ENCODE measurements at places on chromosomes 7 and 10.

- no peak for DNase-seq
Observed at GRCh38 chr7:11818281-11818680, 13.7 kb downstream of the THSD7A start.

DNA sequence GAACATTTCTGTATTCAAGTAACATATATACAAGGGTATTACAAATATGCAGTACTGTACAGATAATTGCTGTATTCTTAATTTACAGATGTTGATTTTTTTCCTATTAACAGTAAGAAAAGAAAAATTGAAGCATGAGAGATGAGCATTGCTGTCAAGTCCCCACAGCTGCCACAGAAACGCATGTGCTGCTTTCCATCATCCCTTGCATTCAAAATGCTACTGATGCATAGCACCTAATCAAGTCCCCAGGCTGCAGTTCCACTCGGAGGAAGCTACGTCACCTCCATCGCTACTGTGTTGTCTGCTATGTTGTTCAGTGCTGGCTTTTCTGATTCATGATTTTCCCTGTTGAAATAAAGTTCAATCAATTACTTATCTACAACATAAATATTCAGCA is 78.2 kb downstream of the EPC1 start:
- no peak for DNase-seq

DNA sequence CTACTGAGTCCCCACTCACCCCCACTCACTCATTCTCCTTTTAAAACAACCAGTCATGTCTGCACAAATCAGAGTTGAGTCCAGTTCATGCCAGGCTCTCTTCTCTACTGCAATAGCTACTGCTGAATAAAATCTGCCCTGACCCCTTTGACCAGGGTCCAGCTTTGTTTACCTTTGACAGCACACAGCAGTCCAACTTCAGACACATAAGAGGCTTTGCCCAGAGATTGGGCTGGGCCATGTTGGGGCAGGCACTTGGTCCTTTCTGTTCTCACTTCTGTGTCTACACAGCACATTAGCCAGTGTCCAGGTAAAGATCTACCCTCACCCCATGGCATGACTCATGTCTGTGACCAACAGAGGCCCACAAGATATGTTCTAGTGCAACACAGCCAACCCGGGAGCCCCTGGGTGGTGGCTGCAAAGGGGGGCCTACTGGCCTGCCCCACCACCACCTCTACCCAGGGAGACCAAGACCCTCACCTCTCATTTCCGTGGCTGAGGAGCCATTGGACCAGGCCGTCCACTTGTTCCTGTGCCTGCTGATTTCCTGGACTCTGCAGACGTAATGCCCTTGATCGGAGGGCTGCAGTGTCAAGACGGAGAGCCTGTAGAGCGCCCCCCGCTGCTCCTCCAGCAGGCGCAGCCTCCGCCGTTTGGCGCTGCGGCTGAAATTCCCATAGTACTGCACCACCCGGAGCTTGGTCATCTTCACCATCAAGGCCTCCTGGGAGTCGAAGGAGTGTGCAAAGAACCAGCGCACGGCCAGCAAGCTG is 8.0 kb downstream of the VSTM4 start:
- no peak for DNase-seq

- no peak for DNase-seq
Observed at GRCh38 chr7:45711161-45711490, 137.0 kb downstream of the ADCY1 start.

- peak; percentile 79 for DNase-seq
Observed at GRCh38 chr7:129635300-129636029, 23.9 kb downstream of the NRF1 start.

DNA sequence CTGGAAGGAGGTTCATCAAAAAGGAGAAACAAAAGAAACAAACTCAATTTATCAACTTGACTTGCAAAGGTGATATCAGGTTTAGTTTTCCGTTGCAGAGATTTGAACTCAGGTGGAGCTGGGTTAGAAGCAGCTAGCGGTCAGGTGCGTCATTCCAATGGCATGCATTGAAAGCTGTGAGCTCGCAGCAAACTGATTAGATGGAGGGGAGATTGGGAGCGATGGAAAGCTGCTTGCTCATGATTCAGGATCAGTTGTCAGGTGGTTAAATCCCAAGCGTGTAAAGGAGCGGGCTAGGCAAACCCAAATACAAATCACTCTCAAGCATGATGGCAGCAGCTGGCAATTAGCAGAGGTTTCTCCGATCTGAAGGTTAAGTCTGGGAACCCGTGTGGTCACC is 49.3 kb upstream of the AFAP1L2 start:
- DNase-seq = no peak

GRCh38 chr10:94206176-94206575 is 156.6 kb downstream of the NOC3L start:
- no peak for DNase-seq

DNA sequence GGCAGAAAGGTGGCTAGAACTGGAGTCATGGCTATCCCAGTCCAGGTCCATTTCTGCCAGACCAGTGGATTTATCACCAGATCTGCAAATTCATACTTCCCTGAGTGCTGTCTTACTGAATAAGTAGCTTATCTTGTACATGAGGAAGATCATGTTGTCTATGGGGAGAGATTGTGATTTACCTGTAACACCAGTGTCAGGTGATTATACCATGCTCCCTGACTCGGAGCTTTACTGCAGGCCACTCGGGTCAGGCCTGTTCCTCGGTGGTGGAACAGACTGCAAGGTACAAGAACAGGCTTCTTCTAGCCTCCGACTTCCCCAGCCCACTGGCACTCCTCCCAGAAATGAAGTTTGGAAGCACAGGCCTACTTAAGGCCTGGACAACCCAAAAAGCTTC is 42.6 kb upstream of the DLG5 start:
- DNase-seq = no peak

DNA sequence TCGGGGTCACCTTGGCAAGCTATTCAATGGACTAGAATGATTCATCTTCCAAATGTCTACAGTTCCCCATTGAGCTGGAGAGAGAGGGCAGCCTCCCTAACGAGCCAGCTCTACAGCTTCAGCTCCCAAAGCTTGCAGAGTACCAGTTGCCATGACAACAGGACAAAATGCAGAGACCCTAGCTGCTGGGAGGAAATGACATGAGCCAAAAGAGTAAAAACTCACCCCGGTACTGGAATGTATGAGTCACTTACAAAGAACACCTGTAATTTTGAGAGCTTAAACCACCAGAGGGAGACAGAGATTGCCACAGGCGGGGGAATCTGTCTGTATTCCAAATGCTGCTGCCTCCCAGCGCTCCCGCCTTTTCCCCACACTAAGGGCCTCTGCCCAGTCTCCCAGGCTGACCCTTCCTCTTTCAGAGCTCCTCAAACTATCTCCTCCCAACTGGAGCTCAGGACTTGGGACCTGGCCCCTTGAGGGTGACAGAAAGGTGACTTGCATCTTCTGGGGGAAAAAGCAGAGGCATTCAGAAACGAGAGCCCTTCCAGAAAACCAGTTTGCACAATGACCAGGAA is 95.5 kb downstream of the CUL2 start:
- peak; percentile 62 for DNase-seq

GRCh38 chr10:36358736-36359135 is 716.6 kb upstream of the FZD8 start:
- DNase-seq = no peak

DNA sequence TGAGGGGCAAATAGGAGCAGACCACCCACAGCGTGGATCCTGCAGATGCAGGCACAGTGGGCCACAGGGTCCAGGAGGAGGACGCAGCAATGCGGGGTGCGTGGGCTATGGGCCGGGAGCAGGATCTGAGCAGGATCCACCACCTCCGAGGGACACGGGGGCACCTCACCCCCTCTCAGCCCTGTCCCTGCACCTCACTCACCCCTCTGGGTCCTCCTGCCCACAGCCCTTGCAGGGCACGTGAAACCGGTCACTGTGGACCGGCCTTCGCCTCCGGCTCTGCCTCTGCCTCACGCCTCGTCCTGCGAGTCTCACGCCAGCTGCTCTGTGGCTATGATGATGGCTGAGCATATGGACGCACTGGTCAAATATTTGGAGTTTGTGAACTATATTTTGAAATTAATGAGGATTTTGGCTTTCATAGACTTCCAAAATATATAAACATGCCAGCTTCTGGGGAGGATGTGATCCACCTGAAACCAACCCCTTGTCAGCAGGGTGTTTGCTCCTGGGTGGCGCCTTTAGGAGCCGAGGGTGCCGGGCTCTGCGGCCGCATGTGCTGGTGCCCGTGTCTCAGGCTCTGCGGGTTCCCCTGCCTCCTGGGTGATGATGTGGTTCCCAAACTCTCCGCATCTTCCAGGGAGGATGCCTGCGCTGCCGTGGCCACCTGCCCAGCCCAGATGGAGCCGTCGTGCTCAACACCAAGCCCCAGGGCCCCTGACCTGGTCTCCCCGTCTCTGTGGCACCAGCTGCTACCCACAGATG is 11.3 kb upstream of the ADGRA1 start:
- DNase-seq = no peak

DNA sequence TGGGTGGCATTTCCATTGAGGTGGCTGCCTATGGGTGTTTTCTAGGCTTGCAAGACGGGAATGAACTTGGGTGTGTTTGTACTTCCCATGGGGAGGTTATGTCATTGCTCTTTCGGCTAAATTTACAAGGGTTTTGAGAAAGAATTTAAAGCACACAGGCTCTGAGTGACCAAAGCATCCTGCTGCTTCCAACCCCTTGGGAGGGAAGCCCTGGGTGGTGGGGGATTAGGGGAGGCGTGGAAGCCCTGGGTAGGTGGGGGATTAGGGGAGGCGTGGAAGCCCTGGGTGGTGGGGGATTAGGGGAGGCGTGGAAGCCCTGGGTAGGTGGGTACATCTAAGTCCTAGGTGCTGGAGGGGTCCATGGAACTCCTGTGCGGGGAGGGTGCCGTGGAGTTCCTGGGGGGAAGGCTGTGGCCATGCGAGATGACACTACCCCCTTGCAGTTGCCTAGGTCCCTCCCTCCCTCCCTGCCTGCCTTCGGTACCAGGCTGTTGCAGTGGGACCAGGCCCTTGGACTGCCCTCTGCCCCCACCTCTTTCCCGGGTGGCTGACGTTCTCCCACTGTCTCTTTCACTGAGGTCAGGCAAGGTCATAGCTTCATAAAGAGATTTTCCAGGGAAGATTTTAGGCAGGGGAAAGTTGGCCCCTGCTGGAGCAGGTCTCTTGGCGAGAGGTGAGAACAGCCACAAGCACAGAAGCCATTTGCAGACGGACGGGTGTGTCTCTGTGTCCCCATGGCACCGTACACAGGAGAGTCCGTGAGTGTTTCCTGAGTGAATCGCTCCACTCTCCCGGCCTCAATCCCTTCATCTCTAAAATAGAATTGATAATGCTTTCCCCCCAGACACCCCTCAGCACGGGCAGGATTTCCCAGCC is 19.5 kb downstream of the PRF1 start:
- DNase-seq = no peak

DNA sequence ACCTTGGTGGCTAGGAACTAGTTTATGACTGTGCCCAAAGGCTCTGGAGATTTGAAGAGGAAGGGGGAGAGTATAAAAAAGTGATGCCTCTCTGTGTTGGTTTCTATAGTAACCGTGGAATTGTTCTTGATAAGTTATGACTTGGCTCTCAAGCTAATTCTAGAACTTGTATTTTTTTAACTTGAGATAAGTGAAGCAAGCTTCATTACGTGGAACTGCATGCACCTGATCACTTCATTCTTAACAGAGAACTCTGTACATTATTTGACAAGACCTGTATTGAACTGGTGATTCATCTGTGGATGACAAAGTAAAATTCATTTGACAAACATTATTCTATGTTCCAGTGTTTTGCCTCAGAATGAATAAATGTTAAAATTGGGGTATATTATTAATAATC is 1452.2 kb downstream of the REEP3 start:
- no peak for DNase-seq

DNA sequence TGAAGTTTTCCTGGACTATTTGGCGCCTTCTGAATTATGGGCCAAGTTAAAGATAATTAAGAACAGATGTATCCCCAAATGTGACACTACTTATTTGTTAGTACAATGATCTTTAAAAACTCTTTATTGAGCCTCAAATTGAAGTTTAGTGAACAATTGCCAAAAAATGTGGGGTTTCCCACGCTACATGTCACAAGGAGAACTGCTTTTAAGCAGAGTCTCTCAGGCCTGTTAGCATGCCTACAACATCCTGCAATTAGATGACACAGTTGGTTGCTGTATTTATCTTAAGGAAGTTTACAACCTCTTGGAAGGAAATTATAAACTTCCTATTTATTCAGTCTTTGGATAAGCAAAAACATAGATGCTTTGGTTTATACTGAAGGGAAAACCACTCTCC is 733.0 kb downstream of the TNS3 start:
- DNase-seq = peak; percentile 46

DNA sequence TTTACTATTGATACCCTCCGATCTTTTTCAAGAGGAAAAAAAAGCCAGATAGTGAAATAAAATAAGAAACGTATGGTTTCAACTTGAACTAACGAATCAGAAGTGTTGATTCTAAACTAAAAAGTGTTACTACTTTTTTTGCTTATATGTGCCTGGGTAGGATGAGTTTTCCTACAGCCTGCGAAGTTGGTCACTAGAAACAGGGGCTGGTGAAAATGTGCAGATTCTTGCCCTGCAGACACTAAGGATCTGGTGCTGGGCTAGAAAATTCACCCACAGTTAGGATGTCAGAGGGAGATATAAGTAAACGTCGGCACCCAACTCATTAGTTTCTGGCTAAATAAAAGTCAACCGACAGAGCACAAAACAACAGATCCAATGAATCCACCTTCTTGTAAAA is 298.7 kb upstream of the NFE2L3 start:
- DNase-seq = no peak

- DNase-seq = no peak
Observed at GRCh38 chr10:114685456-114685855, 27.4 kb upstream of the ABLIM1 start.

- DNase-seq = peak; percentile 99
Observed at GRCh38 chr7:131188367-131189339, 139.0 kb upstream of the MKLN1 start.

DNA sequence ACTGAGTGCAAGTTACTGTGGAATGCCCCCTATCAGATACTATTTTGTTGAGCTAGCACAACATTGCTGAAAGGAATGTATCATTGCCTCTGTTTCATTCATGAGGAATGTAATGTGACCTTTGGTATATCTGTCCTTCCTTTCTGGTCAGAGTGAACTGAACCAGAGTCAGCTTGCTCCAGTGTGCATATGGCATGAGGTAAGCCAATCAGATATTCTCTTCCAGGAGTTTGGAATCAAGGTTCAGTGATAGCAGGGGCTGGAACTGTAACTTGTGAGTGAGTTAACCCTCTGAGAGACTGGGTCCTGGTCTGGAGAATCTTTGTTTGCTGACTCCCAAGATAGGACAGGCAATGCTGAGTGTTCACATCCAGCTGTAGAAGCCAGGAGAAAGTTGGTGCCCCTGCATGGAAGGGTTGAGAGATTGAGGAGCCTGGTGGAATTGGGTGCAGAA is 45.3 kb upstream of the OSBPL3 start:
- DNase-seq = peak; percentile 79

DNA sequence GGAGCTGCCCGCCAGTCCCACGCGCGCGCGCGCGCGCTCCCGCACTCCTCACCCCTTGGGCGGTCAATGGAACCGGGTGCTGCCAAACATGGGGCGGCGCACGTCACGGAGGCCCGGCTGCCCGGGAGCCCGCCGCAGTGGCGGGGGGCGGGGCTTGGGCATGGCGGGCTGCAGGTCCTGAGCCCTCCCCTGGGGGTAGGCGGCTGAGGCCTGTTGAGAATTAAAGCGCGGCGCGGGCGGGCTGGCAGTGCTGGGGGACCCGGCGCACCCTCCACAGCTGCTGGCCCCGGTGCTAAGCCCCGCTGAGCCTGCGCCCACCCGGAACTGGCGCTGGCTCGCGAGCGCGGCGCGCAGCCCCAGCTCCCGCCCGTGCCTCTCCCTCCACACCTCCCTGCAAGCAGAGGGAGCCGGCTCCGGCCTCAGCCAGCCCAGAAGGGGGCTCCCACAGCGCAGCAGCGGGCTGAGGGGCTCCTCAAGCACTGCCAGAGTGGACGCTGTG is 634.2 kb downstream of the ANKRD7 start:
- DNase-seq = no peak

- no peak for DNase-seq
Observed at GRCh38 chr7:96328016-96328415, 6.1 kb upstream of the SLC25A13 start.

All from fibroblast of mammary gland (primary cell).